ENCODE measurements at places on chromosomes 11 and 22.

DNA sequence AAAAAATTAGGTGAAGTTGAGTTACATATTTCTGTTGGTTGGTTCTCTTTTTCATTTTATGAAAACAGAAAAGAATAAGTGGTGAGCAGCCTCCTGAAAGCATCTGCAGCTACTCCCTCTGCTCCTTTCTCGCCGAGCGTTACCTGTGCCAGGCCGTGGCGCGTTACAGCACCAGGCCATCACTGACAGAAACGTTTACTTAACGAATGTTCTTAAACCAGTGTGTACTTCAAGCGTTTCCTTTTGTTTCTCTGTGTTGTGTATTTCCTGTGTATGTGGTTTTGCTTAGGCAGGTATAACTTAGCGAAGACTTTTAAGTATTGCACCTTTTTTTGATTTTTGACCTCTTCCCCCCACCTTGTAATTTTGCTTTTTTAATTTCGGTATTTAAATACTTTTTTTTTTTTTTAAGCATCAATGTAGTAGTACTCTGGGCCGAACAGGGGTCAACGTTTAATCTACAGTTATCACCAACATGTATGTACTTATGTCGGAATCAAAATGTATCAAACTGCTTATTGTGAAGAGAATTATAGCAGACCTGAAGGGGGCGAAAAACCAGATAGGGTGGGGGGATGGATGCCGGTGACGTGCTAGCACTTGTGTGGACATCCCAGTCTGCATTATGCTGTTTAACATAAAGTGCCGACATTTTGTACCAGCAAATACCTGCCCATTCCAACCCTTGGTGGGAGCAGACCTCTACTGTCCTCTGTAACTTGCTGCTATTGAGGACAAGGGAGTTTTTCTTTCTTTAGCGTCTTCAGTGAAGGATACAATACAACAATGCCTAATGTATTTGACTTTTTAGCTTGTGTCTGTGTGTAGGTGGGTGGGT, 21.6 kb upstream of the ADSL start:
- peak; percentile 20 for DNase-seq

DNA sequence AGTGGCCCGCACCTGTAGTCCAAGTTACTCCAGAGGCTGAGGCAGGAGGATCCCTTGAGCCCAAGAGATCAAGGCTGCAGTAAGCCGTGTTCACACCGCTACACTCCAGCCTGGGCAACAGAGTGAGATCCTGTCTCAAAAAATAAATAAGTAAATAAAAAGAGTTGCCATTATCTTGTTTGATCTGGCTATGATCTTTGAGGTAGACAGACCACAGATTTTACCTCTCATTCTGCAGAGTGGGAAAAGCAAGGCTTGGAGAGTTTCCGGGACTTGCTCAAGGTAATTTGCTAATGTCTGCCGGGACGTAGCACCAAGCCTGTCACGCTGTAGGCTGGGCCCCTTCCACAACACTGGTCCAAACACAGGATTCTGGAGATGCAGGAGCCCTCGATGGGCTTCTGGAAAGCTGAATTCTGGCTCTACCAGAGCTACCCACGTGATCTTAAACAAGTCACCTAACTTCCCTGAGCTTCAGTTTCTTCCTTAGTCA, 6.8 kb downstream of the GRAP2 start:
- DNase-seq = peak; percentile 51

- DNase-seq = no peak
These were observed 18.2 kb downstream of the MCAM start for GRCh38 chr11:119298726-119299125.

GRCh38 chr11:63504933-63505586, 824 bp upstream of the LGALS12 start:
- no peak for DNase-seq

GRCh38 chr11:75063741-75064314, 32.8 kb downstream of the OR2AT4 start:
- DNase-seq = no peak

- DNase-seq = no peak
These were observed 177.2 kb upstream of the MTMR2 start for GRCh38 chr11:96101146-96101545.

DNA sequence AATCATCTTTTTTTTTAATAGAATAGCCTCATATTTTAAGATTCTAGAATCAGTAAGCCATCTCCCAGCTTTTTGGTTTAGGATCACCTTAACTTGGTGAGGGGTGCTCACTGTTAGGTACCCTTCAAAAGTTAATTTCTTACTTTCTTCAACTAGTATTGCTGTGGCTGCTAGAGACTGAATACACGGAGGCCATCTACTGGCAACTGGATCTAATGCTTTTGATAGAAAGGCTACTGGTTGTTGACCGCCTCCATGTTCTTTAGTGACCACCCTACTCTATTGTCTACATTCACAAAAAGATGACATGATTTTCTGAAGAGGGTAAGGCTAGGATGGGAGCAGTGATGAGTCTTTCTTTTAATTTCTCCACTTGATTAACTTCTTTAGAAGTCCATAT, 16.7 kb upstream of the ALDH3B2 start:
- DNase-seq = no peak

DNA sequence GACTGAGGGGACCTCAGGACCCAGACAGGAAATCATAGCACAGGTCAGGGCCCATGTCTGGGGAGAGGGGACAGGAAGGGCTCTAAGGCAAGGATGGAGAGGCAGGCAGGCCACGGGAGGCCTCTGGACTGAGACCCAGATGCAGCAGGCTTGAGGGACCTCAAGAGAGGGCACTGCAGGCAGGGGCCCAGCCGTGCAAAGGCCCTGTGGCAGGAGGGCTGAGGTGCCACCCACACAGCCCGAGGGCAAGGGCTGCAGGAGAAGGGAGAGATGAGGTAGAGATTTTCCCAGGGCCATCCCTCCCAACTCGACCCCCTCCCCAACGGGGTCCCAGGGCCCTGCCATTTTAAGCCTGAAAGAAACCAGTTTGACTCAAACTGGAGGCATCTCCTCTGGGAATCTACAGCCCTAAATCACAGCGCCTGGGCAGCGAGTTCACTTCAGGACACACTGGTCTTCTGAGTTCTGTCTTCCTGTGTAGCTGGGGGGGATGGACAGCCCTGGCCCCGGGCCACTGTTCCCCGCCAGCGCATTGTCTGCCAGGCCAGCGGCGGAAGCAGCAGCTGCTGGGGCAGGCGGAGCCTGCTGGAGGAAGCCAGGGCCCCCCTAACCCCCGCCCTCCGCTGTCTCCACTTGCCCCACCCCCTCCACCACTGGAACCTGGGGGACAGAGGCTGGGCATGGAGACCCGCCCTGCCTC, 20.3 kb upstream of the WNT7B start:
- DNase-seq = no peak

DNA sequence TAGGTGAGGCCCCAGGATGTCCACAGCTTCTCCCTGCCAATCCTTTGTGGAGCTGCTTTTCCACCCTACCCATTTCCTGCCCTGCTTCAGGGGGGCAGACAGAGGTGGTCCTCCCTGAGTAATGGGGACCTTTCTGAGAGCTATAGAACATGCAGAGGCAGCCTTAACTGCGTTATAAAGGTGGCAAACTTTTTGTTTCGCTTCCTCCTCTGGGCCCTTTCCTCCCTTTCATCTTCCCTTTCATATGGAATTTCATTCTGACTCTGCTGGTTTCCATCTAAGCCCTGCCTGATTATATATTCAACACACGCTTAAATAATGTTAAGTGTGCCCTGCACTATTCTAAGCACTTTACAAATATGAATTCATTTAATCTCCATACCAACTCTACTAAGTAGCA, 169.3 kb upstream of the E2F8 start:
- DNase-seq = no peak

- no peak for DNase-seq
These were observed 9.9 kb downstream of the SUN2 start for GRCh38 chr22:38745676-38746460.

DNA sequence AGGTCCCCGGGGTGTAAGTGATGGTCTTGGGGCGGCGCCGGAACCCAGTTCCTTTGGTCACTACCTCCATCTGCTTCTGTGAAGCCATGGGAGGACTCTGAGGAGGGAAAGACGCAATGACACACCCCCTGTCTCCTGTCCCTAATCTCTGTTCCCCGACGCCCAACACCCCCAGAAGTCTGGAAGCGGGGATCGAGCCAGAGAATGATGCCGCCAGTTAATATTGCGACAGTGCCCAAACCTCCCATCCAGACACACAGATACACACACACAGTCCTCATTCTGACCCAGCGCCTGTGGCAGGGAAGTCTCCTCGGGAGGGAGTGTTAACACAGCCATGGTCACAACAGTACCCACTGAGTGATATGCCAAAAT, 352 bp downstream of the C22orf23 start:
- no peak for DNase-seq

- no peak for DNase-seq
These were observed 4.6 kb downstream of the INSC start for GRCh38 chr11:15119352-15119751.

- no peak for DNase-seq
These were observed 62.9 kb upstream of the SPON1 start for GRCh38 chr11:13899603-13900002.

GRCh38 chr22:29346659-29347058, 31.2 kb upstream of the RASL10A start:
- DNase-seq = no peak

DNA sequence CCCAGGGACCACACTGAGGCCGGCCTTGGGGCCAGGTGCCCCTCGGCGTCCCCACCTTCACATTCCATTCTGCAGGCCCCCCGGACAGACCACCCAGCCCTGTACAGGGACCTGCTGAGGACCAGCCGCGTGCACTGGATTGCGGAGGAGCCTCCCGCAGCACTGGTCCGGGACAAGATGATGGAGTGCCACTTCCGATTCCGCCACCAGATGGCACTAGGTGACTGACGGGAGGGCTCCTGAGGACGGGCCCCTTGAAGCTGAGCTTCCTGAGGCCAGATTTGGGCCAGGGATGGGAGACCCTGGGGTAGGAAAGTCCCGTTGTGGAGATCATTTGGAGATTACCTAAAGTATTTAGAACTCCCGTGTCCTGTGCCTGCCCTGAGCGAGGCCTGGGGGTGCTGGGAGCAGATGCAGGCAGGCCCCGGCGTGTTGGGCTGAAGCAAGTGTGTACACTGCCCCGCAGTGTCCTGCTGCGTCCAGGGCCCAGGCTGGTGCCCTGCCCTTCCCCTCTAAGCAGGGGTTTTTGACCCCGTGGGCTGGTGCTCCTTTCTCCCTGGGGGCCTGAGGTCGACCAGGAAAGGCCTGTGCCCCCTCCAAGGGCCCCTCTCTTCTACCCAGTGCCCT, 20.0 kb downstream of the TRMU start:
- DNase-seq = peak; percentile 57

DNA sequence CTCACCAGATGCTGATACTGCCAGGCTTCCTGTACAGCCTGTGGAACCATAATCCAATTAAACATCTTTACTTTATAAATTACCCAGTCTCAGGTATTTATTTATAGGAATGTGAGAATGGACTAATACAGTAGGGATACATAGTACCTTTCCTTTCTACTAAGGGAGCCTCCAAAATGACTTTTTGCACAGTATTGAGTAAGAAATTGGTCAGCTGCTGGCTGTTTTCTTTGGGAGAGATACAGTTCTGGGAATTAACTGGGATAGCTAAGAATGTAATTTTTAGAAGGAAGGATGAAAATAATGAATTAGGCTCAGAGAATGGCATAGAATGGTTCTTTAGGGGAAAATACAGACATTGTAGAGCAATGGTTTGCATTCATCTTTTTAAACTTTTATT, 426.0 kb upstream of the DDI1 start:
- no peak for DNase-seq

- DNase-seq = no peak
These were observed 80.3 kb downstream of the ETS1 start for GRCh38 chr11:128506999-128507611.

DNA sequence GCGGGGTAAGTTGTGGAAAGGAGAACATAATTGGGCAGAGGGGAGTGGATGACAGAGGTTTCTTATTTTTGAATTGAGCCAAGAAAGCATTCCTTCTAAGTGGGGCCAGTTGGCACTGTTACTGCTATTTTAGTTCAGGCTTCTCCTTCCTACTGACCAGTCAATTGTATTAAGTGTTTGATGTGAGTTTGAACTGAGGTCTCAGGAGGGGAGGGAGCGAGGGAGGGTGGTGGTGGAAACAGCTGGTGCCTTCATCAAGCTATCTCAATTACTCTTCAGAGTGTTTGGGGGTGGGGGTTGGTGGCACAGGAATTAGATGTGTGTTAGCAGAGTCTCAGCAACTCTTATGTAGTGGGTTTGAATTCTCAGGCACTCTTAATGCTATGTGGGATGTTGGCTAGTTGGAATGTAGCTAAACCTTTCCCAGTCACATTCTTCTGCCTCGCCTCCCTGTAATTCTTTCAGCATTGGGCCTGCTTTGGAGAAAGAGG, 14.5 kb downstream of the CTNND1 start:
- DNase-seq = no peak

Measured in CD8-positive, alpha-beta memory T cell (primary cell).